Suprapubic skin (tissue), 4 donors: ENCODE measurements at places on chromosomes 7 and 10. TPM values are rescaled to one million over a fixed set of nuclear protein-coding genes. Genes with fewer than 3 reads are reported as not detected.

DNA sequence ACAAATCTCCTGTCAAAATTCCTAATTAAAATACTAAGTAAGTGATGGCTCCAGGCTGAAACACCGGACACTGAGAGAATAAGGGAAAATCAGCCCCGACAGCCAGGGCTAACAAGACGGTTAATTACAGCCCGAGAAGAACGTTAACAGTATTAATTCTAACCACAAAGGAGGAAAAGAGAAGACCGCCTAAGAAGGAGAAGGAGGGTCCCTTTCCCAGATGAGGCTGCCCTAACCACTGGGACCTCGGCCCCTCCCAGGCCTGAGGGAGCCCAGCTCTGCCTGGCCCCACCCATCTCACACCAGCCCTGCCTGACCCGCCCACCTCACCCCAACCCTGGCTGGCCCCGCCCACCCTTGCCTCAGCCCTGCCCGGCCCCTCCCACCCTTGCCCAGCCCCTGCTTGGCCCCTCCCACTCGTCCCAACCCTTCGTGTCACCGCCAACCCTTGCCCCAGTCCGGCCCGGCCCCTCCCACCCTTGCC is 51.3 kb downstream of the PWWP2B start:
- no peak for DNase-seq

DNA sequence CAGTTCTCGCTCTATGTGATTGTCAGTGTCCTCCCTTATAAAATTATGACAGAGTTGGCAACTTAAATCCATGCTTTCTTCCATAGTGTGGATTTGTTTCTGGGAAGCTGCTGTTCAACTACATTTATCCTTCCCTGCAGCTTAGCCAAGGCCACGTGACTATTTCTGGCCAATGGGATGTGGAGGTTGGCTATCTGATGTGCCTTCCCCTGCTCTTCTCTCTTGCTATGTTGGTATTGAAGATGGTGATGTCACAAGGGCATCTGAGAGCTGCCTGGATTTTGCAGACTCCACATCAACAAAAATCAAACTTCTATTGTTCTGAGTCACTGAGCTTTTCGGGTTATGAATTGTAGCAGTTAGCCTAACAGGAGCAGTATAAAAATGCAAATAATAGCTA is 164.9 kb upstream of the RHOBTB1 start:
- DNase-seq, result no peak

The NXPH1 gene
- not detected for total RNA-seq

The CTAGE8 gene
- total RNA-seq, result 4.7 TPM

- DNase-seq, result no peak
Observed at GRCh38 chr7:105268511-105269392, 120.0 kb downstream of the SRPK2 start.

- DNase-seq, result no peak
Observed at GRCh38 chr10:12703126-12703525, 298.4 kb downstream of the CCDC3 start.

The C7orf33 gene
- total RNA-seq, result not detected

DNA sequence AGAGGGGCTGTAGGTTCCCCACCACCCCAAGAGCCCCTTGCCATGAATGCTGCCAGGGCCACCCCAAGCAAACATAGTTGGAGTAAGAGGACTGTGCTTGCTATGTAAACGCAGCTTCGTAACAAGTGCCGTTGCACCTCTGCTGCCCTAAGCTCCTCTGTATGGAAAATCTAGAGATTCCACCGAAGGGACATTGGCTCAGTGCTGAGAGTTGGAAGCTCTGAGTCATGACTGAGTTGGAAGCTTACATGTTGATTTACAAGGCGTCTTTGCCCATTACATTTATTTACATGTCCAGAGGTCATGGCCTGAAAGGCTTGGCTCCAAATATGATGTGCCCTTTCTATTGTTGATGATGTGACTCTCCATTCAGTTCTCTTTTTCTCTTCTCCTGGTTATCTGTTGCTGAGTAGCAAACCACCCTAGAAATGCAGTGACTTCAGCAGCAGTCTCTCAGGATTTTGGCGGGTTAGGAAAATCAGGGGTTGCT is 233.1 kb upstream of the TCF7L2 start:
- DNase-seq, result no peak
